ENCODE measurements at places on chromosomes 3 and 15.

DNA sequence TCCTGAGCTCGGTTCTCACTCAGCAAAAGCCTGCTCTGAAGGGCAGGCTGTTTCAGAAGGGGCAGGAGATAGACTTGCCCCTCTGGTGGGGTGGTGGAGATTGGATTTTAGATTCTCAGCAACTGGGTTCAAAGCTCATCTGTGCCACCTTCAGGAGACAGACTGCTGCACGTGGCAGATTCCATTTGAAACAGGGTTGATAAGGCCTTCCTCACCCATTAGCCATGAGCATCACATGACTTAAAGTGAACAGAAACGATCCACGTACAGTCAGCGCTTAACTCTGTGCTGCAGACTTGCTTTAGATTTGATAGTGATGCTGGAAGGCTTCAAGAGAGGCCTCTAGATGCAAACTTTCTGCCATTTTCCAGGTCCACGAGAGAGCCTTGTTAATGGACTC is 35.0 kb upstream of the MGLL start:
- peak; percentile 13 for DNase-seq

DNA sequence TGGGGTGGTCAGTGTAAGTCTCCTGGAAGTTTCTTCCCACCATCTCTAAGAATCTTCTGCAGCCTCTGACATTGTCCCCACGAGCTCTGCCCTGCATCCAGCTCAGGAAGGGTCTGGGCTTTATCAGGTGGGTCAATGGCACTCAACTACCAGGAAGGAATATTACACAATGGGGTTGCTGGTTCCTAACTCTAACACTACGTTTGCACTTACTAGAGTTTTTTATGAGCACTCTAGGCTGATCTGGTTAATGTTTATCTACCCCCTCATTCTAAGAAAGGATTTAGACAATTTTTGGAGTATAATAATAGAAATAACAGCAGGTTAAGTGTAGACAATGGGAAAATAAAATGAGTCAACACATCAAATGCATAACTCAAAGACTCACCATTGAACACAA is 411.1 kb upstream of the RGMA start:
- DNase-seq = no peak

- DNase-seq = no peak
These were observed 44.0 kb downstream of the OTOL1 start for GRCh38 chr3:161540594-161540993.

- DNase-seq = peak; percentile 1
These were observed 1163.5 kb downstream of the ROBO1 start for GRCh38 chr3:78604341-78604740.

Measured in RWPE1 (cell line).